ENCODE measurements at places on chromosomes 2 and 18. TPM values are rescaled to one million over a fixed set of nuclear protein-coding genes. Genes with fewer than 3 reads are reported as not detected.
A peak's percentile ranks its signal among the peaks of the same experiment; 100 is the strongest.

DNA sequence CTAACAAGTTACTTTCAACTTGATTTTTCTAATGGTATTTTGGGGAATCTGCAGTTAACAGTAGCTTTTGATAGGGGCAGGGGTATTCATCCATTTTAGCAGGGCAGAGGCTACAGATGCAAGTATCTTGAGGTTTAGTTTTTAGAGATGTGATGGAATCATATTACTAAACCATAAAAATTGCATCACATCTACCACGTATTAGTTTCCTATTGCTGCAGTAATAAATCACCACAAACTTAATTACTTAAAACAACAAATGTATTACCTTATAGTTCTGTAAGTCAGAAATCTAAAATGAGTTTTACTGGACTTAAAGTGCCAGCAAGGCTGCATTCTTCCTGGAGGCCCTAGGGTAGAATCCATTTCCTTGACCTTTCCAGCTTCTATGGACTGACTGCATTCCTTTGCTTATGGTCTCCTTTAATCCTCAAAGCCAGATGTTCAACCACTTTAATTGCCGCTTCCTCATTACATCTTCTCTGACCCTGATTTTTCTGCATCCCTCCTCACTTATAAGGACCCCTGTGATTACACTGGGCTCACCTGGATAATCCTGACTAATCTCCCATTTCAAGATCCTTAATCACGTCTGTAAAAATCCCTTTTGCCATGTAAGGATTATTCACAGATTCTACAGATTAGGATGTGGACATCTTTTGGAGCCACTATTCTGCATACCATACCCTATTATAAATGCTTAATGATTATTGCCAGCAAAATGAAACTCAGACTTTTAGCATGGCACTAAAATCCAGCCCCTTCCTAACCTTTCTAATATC is 21.9 kb upstream of the EXOC6B start:
- no peak for DNase-seq

DNA sequence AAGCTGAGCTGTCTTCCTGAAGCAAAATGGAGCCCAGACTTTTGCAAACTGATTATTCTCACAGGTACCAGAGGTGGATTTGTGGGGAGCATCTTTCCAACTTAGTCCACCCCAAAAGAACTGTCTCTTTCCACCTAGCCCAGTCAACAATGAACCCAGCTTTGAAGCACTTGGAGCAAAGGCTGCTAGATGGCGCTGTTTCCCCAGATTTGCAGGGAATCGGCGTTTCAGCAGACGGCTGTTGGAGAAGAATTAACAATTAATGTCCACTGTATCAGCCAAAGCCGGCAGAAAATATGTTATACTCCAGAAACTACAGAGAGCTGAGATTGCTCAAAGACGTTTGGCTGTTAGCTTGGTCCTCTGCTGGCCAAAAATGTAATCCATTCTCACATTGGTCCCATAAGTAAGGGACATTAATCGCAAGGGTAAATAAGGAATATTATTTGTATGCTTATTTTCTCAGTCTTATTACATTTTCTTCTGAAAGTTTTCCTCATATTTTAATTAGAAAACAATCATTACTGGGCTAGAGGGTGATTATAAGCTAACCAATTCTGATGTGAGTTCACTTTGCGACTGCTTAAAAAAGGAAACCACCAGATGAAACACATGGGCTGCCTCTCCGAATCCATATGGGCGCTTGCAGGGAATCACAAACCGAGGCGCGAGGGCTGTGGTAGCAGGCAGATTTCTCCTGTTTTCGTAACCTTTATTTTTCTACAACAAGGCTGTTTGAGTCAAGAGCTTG is 423.8 kb upstream of the MEX3C start:
- DNase-seq = no peak

DNA sequence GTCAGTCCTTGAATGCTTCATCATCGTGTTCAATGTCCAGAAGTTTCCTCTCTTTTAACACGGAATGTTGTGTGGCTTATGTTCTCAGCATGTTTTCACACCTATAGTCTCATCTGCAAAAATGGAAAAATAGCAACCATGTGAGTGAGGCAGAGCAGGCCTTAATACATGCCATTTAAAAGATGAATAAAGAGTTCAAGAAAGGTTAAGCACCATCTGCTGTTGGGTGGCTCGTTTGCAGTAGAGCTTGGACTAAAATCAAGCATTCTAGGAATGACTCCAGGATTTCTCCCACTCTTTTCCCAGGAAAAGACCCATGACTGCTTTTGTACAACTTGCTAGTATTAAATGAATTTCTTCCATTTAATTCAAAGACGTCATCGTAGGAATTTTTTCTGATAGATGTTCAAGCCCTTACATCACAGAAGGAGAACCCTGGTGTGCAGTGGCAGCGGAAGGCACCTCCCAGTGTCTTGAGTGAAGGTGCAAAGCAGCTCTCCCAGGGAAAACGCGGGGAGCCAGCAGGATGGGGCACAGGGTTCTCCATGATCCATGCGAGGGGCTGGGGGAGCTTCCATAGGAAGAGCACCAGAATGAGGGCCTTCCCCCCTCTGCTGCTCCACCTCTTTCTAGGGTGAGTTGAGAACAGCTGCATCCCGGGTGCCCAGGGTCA is 9.6 kb downstream of the DCDC2C start:
- DNase-seq = no peak

GRCh38 chr2:113979191-113980128 is 89.6 kb downstream of the ACTR3 start:
- peak; percentile 33 for DNase-seq

DNA sequence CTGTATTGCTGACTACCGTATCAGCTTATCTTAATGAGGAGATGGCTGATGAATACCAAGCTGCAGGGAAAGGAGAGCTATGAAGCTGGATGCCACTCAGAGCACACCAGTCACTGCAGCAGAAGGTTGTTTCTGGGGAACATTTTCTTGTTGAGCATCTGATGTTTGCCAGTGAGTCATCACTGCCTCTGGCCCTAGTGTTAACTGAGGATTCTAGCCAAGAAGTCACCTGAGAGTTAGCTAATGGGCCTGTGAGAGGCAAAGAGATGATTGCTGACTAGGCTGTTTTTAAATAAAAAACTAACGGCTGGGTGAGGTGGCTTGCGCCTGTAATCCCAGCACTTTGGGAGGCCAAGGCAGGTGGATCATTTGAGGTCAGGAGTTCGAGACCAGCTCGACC is 37.9 kb downstream of the CCDC150 start:
- DNase-seq = no peak

GRCh38 chr2:75474115-75474514 is 86.6 kb downstream of the EVA1A start:
- no peak for DNase-seq

GRCh38 chr18:49168281-49168985 is 217.7 kb upstream of the SMAD7 start:
- DNase-seq = no peak

DNA sequence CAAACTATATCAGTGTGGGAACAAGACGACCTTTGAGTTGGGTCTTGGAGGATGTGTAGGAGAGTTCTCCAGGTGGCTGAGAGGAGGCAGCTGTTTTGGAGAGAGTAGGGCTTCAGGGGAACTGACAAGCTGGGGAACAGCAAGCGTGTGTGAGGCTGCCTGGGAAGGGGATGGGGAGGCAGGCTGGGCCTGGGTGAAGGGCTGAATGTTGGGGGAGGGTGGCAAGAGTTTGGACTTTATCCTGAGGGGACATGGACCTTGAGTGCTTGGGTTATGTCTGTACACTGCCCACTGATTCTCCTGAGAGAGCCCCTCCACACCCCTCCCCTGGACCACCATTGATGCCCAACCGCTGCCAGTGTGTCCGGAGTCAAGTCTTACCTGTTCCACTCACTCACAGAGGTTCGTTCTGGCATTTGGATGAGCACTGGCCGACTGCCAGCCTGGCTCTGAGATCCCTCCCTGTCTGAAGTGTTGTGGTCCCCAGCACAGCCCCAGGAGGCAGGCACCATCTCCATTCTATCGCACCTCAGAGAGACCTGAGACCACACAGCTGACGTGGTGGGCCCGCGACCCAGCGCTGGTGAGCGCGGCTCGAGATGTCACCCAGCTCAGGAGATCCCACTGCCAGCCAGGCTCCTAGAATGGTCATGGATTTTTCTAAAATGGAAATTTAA is 59.5 kb downstream of the DCDC2C start:
- DNase-seq = no peak

GRCh38 chr2:1623906-1624445 is 120.3 kb downstream of the PXDN start:
- no peak for DNase-seq

DNA sequence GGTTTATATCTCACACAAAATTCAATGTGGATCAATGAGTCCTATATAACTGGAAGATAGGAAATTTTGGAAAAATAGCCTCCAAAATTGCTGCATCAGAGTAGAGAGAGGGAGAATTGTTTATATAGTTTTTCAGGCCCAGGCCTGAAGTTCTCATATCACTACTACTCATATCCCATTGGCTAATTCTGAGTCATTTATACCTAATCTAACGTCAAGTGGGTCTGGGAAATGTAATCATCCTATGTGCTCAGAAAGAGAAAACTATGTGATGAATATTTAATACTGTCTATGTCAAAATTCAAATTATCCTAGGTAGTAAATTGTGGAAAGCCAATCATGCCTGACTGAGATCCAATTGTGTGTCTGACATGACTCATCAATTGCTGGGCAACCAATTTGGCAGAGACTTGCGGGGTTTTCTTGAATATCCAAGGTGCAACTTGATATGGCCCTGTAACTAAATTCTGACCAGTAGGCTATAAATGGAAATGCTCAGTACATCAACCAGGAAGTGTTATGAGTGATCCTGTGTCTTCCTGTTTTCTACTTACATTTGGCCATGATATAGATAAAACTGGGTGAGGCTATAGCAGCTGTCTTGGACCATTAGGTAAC is 744.4 kb downstream of the KCNJ3 start:
- no peak for DNase-seq

DNA sequence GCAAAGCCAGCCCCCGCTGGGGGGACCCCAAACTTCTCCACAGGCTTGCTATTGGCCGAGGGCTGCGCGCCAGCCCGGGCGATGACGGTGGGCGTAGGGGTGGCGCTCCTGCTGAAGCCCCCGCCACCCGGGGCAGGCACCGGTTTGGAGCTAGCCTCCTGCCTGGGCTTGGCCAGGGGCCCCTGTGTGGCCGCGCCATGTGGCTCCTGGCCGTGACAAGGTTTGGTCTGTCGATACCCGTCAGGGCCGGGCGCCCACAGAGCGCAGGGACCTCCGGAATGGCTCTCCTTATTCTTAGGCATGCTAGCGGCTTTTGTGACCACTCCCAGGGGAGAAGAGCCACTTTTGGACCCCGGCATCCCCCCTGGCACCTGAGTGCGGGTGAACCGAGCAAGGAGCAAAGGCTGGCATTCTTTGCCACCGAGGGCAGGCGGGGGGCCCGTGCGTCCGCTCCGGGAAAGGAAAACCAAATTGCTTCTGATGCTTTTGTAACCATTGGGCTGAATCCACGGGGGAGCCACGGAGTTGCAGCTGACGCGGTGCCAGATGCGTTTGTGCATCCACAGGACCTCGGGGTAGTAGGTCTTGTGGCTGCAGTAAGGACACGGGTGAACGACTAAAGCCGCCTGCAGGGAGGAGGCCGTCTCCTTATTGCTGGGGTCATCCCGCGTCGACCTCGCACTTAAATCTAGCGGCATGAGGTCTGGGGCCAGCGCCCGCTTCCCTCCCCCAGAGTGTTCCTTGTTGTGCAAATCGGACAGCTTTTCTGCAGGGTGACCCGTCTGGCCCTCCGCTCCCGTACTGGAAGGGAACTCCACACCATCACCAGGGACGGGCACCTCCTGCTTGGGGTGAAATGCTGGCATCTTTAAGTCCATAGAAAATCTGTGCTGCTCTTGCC is 115.6 kb downstream of the ZNF516 start:
- DNase-seq = no peak

GRCh38 chr2:214376618-214377285 is 34.1 kb upstream of the VWC2L start:
- no peak for DNase-seq

- no peak for DNase-seq
Measured at GRCh38 chr2:206890179-206890578, 49.1 kb upstream of the CPO start.

DNA sequence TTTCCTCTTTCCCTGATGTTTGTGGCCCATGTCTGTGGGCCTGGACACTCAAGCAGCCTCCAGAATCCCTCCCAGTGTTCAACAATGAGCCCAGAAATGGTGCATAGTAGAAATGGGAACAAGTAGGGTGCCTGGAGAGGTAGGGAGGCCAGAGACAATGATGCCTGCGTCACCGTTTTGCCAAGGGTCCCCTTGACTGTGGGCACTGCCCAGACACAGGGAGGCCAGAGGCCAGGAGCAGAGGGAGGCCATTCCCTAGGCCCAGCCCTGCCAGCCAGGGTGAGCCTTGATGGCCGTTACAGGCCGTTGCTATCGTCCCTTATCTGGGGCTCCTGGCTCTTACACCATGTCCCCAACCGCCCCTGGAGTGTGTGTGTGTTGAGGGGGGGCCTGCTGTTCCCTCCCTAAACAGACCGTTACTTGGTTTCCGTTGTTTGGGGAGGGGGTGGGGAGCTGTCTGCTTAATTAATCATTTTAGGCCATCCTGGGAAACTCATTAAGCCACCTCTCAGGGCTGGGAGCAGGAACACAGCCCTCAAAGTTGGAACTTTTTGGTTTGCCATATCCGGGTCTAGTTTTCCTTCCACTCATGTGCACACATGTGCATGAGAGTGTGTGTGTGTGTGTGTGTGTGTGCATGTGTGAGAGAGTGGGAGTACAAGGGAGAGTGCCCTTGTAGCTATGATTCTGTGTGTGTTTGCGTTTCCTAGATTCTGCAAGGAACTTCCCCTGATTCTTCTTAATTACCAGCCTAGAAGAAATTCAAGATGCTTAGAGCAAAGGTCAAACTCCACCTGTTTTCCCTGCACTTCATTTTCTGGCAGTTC is 135.2 kb upstream of the HAAO start:
- DNase-seq = no peak

DNA sequence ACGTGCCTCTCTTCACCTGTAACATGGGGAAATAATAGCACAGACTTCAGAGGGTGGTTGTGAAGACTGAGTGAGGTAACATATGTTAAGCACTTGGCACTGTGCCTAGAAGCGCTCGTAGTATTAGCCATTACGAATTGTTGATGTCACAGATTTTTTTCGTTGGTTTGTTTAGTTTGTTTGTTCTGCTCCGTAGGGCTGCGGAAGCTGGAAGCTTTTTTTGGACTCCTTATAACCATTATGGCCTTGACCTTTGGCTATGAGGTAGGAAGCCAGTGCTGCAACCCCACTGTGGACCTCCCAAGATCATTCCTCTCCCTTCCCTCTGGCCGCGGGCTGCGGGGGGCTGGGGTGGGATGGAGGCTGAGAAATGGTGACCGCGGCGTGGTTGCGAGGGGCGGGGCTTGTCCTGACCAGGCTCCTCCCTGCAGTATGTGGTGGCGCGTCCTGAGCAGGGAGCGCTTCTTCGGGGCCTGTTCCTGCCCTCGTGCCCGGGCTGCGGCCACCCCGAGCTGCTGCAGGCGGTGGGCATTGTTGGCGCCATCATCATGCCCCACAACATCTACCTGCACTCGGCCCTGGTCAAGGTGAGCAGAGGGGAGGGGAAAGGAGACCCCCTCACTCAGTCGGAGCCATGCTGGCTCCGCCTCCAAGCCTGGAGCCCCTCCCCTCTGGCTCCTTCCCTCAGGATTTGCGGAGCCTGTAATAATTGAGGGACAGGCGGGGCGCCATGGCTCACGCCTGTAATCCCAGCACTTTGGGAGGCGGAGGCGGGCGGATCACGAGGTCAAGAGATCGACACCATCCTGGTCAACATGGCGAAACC is 5.5 kb downstream of the SLC11A1 start:
- DNase-seq = no peak

Gene KYNU
- total RNA-seq = 1.5 TPM

Gene SH2D6
- 0.26 TPM for total RNA-seq

Gene OSGEPL1
- 11.5 TPM for total RNA-seq

Gene ATOH8
- not detected for total RNA-seq

Gene MOCOS
- 0.34 TPM for total RNA-seq

Gene CTAGE1
- not detected for total RNA-seq

Gene PLGLB1
- total RNA-seq = 1.3 TPM

Gene SERPINB12
- total RNA-seq = not detected

Gene TWIST2
- total RNA-seq = not detected

Gene AOX1
- total RNA-seq = 0.63 TPM
